ENCODE measurements at places on chromosomes 16 and 17.

GRCh38 chr16:11049396-11050059, 105.2 kb downstream of the CLEC16A start:
- DNase-seq = no peak

- no peak for DNase-seq
These were observed 84.2 kb downstream of the ZFHX3 start for GRCh38 chr16:72963533-72964315.

DNA sequence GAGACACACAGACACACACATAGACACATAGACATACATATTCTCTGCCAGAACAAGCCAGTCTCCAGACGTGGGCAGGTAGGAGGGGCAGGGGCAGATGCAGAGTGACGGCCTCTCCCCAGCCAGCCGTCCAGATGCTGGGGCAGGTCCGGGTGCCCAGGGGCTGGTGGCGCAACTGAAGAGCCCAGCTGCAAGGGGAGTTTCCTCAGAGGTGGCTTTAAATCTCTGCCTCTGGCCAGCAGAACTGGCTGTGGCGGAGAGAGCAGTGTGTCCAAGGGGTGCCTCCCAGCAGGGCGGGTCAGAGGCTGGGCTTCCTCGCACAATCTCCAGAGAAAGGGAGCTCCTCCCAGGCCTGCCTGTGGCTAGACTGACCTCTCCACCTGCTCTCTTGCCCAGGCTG, 9.4 kb upstream of the GCGR start:
- no peak for DNase-seq

GRCh38 chr16:56999409-57000270, 10.3 kb downstream of the NLRC5 start:
- peak; percentile 56 for DNase-seq

DNA sequence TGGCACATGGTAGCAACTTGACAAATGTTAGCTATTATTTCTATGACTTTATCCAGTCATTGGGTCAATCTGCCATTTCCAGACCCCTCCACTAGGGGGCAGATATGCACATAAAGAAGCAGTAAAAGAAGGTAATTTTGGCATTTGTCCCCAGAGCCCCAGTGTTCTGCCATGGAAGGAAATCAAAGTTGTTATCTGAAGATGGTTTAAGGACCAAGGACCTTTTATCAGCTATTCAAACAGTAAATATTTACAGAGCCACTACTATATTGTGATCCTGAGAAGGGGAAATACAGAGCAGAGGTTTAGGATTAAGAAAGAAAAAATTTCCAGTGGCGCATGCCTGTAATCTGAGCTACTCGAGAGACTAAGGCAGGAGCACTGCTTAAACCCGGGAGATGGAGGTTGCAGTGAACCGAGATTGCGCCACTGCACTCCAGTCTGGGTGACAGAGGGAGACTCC, 20.0 kb downstream of the TRAF4 start:
- peak; percentile 71 for DNase-seq

DNA sequence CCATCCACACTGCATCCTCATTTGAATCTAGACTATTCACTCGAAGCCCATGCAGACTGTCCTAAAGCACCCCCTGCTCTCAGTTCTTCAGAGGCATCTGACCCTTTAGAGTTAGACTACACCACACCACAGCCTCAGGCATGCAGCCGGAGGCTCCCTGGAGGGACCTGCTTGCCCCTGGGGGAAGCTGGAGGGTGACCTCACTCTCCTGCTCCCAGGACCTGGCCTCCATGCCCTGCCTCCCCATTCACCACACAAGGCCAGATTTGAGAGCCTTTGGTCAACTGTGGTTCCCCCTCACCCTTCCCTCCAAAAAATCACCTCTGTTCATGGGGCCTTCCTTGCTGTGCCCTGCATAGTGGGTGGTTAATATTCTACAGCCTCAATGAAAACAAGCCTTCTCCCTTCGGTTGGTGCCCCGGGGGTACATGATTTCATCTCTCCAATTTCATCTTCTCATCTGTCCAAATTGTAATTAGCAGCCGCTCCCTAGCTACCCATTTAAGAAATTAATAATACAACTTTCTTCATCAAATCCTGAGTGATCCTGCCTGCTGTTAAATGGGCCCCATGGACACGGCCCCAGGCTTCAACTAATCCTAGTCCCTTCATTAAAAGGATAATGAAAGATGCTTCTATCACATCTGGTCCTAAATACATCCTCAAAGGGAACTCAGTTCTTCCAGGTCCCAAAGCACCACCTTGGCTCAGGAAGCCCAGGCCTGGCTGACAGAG, 24.4 kb downstream of the ABCC12 start:
- DNase-seq = no peak

GRCh38 chr17:34736611-34737010, 157.2 kb downstream of the TMEM132E start:
- no peak for DNase-seq

DNA sequence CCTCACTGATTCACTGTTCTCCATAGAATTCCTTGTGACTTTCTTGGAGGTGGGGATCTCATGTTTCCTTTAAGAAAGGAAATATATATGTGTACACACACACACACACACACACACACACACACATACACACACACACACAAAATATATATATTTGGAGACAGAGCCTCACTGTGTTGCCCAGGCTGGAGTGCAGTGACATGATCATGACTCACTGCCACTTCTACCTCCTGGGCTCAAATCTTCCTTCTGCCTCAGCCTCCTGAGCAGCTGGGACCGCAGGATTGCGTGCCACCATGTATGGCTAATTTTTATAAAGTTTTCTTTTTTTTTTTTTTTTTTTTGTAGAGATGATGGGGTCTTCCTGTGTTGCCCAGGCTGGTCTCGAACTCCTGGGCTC, 45.9 kb downstream of the CDH13 start:
- no peak for DNase-seq

GRCh38 chr16:79707876-79708275, 107.3 kb upstream of the MAF start:
- DNase-seq = no peak

DNA sequence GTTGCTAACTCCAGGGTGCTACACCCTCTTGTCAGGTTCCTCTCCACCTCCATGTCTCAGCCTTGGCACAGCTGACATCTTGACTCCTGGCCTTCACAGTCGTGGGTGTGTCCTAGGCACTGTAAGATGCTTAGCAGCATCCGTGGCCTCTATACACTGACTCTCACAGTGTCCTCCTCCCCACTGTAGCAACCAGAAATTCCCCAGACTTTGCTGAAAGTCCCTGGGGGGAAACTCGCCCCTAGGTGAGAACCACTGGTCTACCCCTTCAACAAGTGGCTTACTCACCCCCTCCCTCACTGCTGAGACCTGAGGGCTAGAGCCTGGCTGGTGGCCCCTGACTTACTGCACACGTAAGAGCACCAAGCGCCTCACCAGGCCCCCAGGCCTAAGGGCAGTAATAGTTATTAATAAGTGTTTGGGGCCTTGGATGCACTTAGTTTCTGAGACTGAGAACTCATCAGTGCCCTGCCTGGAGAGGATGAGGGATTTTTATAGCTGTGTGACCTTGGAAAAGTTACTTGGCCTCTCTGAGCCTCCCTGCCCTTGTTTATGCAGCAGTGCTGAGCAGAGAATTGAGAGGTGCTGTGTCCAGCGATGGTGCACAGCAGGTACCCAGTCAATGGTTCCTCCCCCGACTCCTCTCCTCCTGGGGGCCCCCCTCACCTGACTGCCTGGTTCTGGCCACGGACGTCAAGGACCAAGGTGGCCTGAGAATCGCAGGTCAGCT, 67.1 kb downstream of the RMI2 start:
- DNase-seq = no peak

GRCh38 chr17:79382313-79382712, 228.5 kb downstream of the RBFOX3 start:
- no peak for DNase-seq

- DNase-seq = no peak
These were observed 1.3 kb upstream of the CES3 start for GRCh38 chr16:66959704-66960161.

DNA sequence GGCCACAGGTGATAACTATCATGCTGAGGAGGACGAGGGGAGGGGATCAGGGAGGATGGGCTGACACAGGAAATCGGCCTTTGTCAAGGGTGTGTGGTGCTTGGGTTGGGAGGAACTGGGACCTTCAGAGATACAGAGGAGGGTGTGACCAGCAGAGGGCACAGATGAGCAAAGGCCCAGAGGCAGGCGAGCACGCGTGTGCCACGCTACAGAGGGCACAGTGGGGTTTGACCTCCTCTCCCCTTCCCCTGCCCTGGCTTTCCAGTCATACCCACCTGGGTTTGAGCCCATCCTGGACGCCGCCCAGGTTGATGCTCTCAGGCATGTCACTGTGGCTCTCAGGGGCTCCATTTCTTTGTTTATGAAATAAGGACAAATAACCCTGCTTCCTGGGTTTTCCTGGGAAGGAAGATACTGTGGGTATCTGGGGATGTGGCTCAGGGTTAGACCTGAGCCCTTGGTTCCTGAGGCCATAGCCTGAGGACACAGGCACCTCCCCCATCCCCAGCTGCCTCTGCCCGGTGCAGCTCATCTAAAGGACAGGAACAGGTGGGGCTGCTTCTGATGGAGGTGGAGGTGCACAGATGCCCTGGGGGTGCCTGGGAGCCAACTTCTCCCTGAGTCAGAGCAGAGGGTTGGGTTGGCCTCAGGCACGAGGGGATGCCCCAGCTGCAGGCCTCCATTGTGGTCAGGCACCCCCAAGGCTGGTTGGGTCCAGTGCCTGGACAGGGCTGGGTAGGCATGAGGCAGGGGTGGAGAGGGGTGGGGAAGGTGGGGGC, 51.8 kb downstream of the BEAN1 start:
- peak; percentile 85 for DNase-seq

GRCh38 chr16:56191156-56191815, at the start of gene GNAO1:
TSS of gene GNAO1 (plus strand) at chr16:56191489. CDS start at chr16:56192236, 747 bp downstream.
- DNase-seq = peak; percentile 50

DNA sequence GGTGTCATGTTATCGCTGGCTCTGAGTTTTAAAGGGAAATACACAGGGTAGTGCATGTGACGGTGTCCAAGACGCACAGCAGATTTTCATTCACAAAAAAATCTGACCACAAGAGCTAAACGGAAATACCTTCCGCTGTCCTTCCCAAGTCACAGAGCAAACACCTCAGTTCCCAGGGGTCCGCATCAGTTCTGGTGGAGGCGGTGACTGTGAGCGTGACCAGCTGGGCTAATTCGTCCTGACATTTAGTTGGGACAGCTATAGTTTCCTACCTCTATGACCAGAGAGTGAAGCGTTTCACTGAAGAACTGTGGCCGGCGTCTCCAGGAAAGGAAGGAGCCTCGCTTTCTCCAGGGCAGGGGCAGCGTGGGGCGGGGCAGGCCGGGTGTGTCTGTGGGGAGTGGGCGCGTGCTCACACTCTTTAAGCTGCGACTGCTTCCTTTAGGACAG, 10.5 kb upstream of the FASN start:
- DNase-seq = no peak

- no peak for DNase-seq
These were observed 938 bp downstream of the NCOR1 start for GRCh38 chr17:16214190-16215001.

Measured in GM10248 (cell line).